ENCODE measurements at places on chromosomes 4 and X.

- DNase-seq = no peak
Observed at GRCh38 chr4:11480683-11481082, 52.0 kb upstream of the HS3ST1 start.

- DNase-seq = no peak
Observed at GRCh38 chrX:15483891-15484290, 9.2 kb downstream of the PIR start.

DNA sequence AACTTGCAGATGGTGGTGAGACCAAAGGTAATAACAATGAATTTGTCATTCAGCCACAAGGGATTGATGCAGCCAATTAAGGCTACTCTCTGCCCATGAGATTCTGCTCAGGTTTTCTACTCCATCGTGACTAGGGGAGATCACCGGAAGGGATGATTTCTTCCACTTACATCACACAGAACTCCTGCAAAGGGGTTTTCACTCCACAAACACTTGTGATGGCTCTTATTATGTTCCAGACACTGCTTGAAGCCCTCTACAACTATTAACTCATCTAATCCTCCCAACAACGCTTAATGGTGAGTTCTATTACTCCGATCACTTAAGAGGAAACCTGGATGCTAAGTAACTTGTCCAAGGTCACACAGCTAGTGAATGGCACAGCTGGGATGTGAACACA lies 55.9 kb downstream of the MTNR1A start:
- no peak for DNase-seq

- DNase-seq = peak; percentile 64
Observed at GRCh38 chrX:69503782-69504625, at the start of gene NALF2. NALF2 (plus strand) TSS chrX:69504326; CDS start chrX:69505283, 957 bp downstream.

DNA sequence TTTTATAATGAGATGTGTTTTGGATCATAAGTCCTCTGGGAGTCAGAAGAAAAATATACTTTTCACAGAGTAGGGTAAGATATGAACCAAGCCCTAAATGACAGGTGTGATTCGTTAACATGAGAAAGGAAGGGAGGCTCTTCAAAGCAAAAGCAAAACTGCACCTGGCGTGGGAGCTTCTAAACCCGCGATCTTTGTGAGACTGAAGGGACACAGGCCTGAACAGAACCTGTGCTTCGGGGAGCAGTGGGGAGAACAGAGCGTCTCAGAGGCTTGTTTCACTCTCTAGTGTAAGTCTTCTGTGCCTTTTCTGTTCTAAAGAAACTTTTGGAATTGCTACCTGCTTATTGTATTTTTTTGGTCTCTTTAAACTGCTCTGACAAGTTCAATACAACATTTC lies 30.2 kb upstream of the CYP4V2 start:
- DNase-seq = no peak

DNA sequence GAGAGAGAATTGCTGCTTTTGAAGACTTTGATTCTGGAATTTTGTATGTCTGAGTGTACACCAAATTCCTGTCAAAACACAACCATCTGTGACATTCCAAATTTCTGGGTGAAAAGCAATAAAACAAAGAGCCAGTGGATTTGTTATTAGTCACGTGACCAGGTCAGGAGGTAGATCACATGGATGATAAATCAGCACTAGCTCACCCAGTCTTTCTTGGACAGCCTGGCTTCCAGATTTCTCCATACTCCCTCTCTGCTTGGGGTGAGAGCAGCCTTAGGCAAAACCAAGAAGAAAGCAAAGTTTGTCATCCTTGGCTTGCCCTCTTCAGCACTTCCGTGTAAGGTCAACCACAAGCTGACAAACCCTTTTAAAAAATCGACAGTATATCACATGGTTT lies 194.2 kb downstream of the CLCN4 start:
- DNase-seq = peak; percentile 21

- DNase-seq = no peak
Observed at GRCh38 chr4:5086535-5086934, 35.3 kb downstream of the STK32B start.

DNA sequence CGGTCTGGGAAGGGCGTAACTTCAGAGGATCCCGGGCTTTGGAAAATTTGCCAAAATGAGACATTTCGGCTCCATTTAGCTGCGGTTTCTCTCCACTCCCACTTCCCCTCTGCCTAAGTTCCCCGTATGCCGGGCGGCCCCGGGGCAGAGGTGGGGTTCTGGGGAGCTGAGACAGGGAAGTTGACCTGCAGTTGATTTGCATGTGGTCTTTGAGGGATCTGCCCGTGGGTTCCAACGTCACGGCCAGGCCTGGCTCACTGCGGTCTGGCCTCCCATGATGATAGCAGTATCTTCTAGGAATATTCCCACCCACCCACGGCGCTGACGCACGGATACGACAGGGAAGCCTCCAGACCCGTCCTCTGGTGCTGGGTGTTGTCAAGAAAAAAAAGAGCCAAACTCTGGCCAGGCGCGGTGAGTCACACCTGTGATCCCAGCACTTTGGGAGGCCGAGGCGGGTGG lies 27.3 kb upstream of the CRLF2 start:
- no peak for DNase-seq

GRCh38 chr4:103136671-103137445 lies 37.2 kb upstream of the BDH2 start:
- DNase-seq = no peak

DNA sequence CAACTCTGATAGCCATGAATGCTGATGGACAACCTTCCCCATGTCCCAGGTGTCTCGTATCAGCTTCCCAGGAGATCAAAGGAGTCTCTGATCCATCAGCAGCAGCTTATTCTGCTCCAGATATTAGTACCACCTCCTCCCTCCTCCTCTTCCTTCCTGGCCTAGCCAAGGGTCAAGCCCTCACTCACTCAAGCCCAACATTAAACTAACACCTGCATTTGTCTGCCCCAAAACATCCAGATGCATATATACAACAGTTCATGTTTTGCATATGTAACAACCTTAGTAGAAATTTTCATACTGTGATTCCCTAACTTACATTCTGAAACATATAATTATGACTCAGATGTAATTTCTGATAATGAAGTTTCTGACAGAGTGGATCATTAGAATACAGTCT lies 29.9 kb downstream of the BCLAF3 start:
- no peak for DNase-seq

Measured in GM03348 (cell line).